ENCODE measurements at places on chromosomes 12 and 14.

- DNase-seq: no peak
Observed at GRCh38 chr14:103122947-103123633, at the start of gene TNFAIP2. Gene TNFAIP2 (plus strand): TSS chr14:103123461. CDS start chr14:103126458, 2,997 bp downstream.

DNA sequence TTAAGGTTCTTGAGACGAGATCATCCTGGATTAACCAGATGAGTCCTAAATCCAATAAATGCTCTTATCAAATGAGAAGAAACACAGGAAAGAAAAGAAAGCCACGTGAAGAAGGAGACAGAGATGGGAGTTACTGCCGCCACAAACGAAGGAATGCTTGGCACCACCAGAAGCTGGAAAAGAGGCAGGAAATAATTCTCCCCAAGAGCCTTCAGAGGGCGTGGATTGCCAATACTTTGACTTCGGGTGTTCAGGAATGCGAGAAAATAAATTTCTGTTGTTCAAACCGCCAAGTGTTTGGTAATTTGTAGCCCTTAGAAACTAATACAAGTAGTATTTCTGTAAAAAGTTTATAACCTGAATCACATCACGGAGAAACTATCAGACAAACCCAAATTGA, 31.3 kb downstream of the ABCD2 start:
- DNase-seq: no peak

GRCh38 chr12:27396216-27396815, 50.2 kb upstream of the SMCO2 start:
- DNase-seq: no peak

- DNase-seq: no peak
Observed at GRCh38 chr12:5438671-5439200, 6.8 kb downstream of the NTF3 start.

GRCh38 chr12:130706885-130707570, 9.1 kb downstream of the RIMBP2 start:
- DNase-seq: no peak

GRCh38 chr12:112308161-112308560, 74.1 kb downstream of the HECTD4 start:
- no peak for DNase-seq

GRCh38 chr14:97180304-97181200, 383.4 kb downstream of the VRK1 start:
- peak; percentile 48 for DNase-seq

GRCh38 chr14:70333289-70333688, 26.2 kb downstream of the COX16 start:
- no peak for DNase-seq

GRCh38 chr12:94571556-94571955, 78.8 kb downstream of the TMCC3 start:
- peak; percentile 64 for DNase-seq

DNA sequence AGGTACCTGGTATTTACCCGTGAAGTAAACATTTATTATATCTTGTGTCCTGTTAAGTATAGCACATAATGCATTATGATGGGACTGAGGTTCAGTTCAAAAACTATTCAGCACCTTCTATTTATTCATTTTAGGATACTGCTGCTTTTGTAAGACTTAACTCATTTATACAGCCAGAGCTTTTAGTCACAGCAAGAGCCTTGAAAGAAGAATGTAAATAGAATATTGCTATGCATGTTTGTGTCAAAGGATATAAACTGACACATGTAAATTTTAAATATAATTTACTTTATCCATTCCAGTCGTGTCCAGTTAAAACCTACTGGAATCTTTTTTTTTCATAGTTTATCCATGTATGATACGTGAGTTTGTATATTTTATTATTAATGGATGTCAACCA, 168.8 kb downstream of the FUT8 start:
- no peak for DNase-seq

DNA sequence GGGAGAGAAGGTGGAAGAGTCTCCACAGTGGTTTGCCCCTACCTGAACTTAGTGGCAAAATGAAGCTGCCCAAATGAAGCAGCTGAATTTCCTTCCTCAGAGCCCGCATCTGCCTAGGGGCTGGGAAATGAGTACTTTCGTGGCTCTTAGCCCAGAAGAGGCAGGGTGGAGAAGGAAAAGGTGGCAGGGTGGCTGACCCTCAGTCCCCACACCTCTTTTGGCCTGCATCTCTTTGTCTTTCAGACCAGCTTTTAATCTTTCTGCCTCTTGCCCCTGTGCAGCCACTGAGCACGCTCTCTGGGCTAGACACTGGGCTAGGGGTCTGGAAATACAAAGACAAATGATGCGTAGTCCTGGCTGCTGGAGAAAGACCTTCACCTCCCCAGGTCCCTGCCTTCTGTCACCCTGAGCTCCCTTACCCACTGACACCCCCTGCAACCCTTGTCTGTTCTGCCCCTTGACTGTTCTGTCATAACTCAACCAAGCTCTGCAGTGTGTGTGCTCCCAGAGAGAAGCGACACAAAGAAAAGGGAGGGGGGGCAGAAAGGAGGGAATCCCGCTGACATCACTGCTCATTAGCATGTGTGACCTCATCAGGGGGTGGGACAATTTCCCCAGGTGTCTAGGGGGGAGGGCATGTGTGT, 371 bp upstream of the REM2 start:
- no peak for DNase-seq

DNA sequence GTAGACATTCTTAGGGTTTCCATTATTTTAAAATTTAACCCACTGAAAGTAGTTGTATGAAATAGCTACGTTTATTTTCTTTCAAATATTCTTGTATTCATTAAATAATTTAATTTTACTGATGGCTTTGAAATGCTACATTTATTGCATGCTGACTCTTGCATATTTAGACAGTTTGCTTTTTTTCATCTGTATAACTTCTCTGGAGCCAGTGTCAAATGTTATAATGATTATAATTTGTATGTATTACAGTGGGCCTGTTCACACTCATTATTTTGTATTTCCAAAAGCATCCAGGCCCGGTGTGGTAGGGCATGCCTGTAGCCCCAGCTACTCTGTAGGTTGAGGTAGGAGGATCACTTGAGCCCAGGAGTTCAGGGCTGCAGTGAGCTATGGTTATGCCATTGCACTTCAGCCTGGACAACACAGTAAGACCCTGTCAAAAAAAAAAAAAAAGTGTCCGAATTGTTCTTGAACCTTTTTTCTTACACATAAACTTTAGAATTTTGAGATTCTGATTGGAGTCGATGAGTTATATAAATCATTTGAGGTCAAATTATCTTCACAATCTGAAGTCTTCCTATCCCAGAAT, 905 bp downstream of the ZNF84 start:
- DNase-seq: no peak

DNA sequence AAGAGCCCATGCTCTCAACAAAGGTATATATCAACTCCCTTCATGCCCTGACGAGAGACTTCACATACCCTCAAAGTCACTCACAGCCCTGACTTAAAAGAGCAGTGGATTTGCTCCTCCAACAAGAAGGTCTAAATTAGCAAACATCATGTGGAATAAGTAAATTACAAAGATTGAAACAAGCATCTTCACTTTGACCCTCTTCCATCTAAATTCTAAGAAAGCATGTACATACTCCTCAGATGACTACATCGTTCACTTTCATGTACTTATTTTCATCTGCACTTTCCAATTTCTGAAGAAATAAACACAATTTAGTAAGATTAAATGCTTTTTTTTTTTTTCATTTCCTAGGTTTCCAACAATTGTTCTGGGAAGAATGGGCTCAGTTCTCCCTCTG, 38.6 kb upstream of the KRR1 start:
- no peak for DNase-seq

DNA sequence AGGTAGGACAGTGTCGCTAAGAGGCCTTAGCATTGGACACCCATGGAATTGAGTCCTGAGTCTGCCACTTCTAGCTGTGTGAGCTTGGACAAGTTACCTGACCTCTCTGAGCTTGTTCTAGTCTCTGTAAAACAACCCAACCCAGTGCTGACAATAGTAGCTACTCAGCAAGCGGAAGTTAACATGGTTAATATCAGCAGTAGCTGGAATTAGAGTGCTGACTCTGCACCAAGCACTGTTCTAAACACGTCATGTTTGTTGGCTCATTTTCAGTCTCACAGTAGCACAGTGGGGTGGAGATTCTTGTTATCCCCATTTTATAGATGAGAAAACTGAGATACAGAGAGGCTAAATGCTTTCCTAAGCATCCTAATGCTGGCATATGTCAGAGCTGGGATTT, 47.5 kb upstream of the RIN3 start:
- DNase-seq: no peak

GRCh38 chr14:92687681-92688433, 60.6 kb downstream of the LGMN start:
- DNase-seq: no peak

GRCh38 chr12:26317942-26318575, 122.7 kb downstream of the SSPN start:
- DNase-seq: peak; percentile 94

DNA sequence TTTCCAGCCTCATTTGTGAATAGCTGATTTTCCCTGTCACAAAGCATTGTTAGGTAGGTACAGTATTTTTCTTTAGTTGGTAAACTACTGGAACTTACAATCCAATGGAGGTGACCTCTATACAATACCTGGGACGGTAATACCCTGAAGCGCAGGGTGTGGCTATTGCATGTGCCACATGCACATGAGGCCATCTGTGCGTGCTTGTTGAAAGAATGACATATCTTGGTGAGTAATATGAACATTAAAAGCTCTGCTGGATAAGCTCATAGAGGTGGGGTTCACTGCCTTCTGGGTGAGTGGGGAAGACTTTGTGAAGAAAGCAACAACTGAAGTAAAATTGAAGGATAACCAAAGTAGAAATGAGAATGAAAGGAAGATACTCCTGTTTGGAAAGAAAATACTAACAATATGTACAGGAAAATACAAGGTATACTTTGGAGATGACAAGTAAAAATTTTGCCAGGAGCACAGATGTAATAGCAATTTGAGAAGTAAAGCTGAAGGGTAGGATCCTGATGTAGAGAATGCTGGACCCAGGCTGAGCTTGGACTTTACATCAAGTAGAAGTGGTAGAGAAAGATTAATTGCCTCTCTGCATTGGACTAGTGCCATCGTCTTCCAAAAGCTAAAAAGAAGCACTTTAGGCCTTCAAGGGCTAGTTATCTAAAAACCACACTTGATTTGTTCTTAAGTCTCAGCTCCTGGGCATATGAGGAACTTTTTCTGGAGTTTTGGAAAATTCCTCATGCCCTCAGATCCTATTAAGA, 97.1 kb downstream of the SLC38A6 start:
- DNase-seq: no peak

GRCh38 chr14:105508601-105509000, 17.6 kb downstream of the TEDC1 start:
- DNase-seq: no peak

DNA sequence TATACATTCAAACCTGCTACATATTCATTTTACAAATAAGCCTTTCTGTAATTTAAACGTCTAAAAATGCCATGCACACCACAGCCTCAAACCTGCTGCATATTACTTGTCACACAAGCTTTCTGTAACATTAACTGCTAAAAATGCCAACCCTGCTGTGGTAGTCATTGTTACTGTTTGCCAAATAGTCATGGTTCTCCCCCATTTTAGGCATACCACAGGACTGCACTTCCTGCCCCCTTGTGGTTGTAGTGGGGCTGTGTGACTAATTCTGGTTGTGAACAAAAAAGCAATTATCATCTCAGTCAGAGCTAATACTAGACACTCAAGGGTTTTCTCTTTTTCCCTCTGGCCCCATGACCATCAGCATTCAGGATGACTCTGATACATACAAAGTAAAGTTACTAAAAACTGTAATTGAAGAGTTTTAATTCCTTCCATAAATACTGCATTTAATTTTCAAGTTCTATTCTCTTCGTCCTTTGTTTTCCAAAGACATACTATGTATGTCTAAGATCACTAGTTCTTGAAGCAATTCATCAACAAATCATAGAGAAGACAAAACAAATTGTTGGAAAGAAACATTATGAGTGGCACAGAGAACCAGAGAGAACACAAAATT, 5.7 kb upstream of the SLC35F4 start:
- DNase-seq: peak; percentile 29

DNA sequence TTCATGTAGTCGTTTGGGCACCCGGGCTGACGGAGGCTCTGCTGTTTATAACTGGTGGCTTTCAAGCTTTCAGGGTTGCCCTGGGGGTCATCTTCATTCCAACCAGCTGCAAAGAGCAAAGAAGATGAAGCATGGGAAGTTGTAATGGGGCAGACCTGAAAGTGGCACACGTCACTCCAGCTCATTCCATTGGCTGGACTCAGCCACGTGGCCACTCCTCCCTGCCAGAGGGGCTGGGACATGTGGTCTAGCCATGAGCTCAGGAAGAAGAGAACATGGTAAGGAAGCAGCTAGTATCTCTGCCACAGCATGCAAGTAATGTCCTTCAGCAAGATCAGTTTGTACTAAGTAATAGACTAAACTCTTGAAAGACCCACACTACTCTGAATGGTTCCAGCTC, 51.7 kb upstream of the FERMT2 start:
- no peak for DNase-seq

DNA sequence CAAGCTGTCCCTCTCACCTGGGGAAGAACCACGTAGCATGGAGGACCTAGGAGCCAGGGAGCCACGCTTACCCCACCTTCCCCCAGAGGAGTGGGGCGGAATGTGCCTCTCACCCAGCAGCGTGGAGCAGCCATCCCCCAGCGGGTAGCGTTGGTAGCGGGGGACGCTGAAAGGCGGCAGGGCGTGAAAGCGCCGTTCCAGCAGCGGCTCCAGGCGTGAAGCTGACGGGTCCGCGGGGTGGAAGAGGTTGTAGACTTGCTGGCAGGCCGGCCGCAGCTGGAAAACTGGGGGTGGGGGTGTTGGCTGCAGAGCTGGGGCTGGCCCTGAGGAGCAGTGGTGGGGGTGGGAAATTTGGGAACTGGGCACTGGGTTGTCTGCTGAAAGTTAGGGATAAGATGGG, 11.9 kb downstream of the ARL6IP4 start:
- DNase-seq: no peak

DNA sequence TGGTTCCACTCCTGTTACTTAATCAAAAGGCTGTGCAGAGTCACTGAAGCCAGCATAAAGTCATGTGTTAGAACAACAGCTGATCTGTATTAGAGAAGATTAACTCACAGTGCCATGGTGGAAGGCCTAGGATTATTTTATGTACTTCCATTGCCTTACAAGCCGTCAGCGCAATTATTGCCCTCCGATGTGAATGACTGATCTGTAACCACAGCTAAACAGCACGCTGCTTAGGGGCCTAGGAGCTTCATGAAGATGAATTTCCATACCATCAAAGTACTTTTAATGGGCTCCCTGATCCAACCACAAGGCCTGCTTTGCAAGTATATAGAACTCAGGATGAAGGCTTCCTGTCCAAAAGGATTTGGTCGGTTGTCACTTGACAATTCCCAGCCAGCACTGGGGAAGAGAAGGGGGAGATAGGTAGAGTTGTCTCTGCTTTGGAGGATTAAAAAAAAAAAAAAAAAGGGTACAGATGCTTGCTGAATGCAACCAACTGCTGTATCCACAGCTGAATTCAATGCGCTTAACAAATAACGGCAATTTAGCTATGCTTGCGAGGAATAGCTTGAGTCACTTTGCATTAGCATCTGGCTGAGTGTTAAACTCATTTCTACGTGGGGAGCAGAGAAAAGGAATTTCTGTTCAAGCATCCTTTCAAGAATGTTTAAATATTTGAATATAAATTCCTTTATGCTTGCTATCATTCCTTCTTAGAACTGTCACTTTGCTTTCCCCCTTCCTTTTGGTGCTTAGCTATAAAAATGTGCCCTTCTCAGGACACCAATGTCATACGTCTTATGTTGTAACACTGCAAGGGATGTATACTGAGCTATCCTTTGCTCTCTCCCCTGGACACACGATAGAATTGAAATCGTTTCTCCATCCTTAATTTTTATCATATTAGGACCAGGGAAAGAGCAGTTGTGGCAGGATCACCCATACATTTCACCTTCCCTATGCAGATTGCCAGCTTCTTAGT, 387.8 kb downstream of the SOX5 start:
- DNase-seq: no peak

All from kidney epithelial cell (primary cell).